NCI-H510A (cell line): ENCODE measurements at places on chromosomes 3 and 15.

DNA sequence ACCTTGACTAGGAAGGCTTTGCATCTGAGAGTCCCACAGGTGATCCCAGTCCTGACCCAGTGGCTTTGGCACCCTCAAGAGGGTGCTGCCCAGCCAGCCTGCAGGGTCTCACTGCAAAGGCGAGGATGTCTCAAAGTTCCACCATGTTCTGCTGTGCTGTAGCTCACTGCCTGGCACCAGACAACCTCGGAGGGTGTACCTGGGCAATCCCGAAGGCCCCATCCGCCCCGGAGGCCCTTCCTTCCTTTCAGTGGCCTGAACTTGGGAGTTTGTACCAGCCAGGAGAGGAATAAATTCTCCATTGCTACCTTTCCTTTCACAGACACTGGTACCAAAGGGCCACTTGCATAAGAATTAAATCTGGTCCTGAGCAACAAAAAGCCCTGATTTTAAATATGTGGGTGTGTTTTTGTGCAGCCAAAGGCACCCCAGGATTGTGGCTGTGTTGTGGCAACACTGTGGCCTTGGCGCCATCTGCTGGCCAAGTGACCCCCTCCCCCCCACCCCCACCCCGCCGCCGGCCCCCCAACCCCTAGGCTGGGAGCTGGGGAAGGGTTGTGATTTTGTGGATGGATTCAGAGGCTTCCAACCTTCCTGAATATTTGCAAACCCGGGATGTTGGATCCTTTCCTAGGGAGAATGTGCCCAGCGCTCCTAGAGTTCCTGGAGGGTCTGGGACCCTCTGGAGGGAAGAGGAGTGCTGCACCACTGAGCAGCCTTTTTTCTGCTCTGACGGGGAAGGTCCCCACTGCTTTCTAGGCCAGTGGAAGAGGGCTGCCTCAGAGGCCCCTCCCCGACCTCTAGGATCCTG lies 9.7 kb upstream of the PTPN23 start:
- DNase-seq = no peak

- no peak for DNase-seq
Observed at GRCh38 chr3:16300881-16301359, 35.9 kb downstream of the OXNAD1 start.

DNA sequence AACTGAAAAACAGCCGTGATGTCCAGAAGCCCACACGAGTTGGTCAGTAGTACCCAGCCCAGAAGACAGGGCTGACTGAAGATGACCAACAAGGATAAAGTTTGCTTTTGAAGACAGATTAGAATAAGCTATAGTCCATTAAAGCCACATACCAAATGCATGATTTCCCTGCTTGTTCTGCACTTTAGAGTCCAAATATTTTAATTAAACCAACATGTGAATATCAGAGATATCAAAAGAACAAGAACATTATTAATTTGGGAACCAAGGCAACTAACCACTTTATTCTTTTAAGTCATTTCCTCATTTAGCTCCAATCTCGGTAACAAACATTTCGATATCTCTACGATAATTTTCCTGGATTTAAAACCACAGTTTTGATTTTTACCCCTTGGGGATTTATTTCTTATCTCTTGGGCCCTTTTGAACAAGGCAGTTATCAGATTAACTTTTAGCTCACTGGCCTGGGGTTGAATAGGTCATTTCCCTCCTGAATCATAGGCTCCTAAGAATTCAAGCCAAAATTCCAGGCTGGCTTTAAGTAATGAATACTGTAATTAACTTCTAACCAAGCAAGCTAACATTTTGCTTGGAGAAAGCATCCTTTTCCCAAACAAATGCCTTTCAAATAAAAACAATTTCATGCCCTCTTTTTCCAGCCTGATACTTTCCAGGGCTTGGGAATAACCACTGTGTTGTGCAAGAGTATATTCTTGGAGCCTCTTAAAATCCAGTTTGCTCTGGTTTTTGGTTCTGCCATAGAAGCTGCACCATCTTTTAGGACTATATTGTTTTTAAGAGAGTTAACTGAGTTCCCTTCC lies 102.9 kb upstream of the NR2E3 start:
- no peak for DNase-seq

- DNase-seq = no peak
Observed at GRCh38 chr3:9497821-9498565, 55.6 kb downstream of the LHFPL4 start.

GRCh38 chr15:70628549-70628896 lies 134.8 kb downstream of the UACA start:
- no peak for DNase-seq

GRCh38 chr15:56207711-56208110 lies 36.0 kb downstream of the RFX7 start:
- no peak for DNase-seq

DNA sequence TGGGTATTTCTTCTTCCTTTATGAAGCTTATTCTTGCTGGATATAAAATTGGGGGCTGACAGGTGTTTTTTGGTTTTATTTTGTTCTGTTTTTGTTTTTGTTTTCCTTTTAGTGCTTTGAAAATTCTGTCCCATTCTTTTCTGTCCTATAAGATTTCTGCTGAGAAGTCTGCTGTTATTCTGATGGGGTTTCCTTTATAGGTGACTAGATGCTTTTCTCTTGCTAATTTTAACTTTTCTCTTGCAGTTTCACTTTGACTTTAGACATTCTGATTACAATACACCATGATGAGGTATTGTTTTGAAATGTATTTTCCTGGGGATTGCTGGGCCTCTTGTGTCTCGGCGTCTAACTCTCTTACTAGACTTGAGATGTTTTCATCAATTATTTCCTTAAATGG lies 22.8 kb downstream of the TTC14 start:
- DNase-seq = no peak

DNA sequence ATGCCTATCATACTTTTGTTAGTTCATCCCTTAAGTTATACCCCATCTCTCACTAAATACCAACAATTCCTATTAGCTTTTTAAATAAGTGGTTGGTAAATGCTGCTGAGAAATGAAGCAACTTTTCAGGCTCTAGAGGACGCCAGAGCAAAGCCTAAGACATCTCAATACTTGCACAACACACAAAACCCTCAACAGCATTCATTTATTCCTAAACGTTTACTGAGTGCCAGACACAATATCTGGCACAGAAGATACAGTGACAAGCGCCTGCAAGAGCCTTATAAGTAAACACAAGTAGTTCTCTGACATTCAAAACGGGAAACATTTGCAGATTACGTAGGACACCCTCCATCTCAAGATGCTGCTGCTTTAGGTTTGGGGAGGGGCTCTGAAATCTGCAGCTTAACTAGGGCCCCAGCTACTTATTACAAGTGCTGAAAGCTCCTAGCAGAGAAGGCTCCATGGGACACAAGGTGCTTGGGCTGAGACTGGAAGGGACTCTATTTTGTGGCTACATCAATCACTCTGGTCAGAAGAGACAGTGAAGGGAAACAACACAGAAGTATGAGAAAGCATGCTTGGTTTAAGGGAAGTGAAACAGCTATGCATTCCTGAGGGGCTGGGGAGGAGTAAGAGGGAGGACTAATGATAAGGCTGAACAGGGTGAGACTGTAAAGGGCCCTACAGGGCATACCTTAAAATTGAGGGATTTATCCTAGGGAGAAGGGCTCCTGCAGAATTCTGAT lies 311.3 kb downstream of the PLCL2 start:
- no peak for DNase-seq

- DNase-seq = no peak
Observed at GRCh38 chr15:86948719-86949118, 869.0 kb downstream of the AGBL1 start.

DNA sequence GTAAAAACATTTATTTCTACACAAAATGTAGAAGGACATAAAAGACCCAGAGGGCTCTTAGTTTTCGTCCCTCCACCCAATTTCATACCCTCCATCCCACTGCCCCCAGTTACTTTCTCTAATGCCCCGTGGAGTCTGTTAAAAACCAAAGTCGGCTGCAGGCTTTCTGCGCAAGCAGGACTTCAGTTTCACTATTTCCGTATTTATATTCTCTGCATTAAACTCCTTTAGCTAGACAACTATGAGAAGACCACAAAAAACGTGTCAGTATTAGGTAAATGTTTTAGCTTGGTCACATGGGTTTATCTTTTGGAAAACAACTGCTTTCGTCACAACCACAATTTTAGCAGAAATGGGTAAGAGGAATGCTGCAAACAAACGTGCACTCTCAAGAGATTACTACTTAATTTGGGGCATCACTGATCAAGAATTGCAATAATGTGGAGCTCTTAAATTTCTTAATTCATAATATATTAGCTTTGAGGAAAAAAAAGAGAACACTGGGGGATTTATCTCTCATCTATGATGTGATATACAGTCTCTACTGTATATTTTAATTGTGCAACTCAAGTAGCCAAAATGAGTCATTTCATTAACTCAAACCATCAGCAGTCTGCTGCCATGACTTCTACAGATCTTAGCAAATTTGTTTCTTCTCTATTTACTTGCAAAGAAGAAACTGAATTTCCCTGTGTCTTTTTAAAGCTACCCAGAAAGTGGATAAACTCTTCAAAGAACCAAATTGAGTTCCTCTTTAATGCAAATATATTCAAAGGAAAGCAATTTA lies 740 bp upstream of the NSMCE3 start:
- DNase-seq = no peak

GRCh38 chr15:74844319-74845207 lies 1.6 kb upstream of the ULK3 start:
- no peak for DNase-seq

DNA sequence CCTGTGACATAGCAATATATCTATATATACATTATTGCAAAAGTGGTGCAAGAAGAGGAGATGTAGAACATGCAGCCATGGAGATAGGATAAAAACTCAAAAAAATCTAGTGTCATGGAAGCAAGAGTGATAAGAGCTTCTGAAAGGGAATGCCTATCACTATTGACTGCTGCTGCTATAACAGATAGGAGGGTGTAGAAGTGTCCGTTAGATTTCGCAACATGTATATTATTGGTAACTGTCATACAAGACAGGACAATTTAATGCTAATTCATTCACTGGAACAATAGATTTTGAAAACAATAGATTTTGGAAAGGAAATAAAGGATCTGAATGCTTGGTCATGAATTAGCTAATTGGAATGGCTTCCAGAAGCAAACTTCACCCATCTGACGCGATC lies 224.5 kb downstream of the ZNF385D start:
- no peak for DNase-seq

DNA sequence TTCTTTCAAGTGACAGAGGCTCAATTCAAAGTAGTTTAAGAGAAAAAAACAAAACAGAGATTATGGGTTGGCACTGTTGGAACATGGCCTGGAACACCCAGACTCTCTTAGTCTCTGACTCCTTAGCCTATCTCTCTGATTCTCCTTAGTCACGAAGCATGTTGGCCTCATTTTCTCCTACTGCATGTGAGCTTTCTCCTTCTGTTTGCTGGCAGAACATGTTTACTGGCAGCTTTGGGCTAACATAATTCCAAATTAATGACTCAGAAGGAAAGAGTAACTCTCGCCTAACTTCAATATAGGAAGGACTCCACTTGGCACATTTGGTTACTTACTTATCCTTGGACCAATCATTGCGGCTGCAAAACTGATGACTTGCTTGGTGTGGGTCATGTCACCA lies 21.7 kb upstream of the CCDC39 start:
- DNase-seq = no peak

GRCh38 chr3:39327053-39327745 lies 2.3 kb upstream of the CCR8 start:
- no peak for DNase-seq

- DNase-seq = no peak
Observed at GRCh38 chr3:196694202-196694638, 17.8 kb downstream of the CEP19 start.

GRCh38 chr3:147740928-147741327 lies 331.8 kb downstream of the ZIC1 start:
- DNase-seq = no peak
